ENCODE measurements at places on chromosomes 1 and 21.

DNA sequence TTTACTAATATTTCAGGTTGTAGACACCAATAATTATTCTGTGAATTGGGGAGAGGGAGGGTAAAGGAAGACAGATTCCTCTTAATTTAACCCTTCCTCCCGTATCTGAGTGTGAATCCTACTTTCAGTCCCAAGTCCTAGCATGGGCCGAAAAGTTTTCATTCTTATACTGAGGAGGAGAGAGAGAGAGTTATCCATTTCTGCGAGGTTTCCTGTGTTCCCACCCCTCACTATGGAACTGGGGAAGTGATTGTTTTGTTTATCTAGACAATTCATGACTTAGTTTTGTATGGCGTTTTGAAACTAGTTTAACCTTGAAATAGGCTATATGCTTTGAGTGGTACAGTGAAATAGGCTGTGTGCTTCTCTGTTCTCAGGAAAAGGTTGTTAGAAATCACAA is 134.0 kb upstream of the DPYD start:
- no peak for DNase-seq

GRCh38 chr1:246437961-246438360 is 69.1 kb downstream of the SMYD3 start:
- no peak for DNase-seq

DNA sequence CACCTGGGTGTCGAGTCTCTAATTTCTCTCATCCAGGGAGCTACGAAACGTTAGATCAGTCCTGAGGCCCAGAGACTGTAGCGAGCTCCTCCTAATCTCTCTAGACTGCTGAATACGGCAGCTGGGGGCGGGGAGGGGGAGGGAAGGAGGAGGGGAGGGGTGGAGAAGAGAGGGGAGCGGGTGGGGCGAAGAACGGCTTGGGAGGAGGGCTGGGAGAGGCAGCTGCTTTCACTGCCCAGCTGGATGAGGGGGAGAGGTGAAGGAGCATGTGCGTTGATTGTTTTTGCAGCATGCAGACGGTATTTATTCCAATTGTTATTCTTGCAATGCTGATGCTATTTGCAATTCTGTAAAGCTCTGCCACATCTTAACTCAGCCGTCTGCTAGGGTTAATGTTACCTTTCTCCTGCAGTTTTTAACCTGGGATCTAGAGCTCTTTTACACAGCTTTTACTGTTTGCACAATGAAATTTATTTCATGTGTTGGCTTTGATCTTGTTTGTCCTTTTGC is 790 bp downstream of the DNAJC6 start:
- DNase-seq, result no peak

DNA sequence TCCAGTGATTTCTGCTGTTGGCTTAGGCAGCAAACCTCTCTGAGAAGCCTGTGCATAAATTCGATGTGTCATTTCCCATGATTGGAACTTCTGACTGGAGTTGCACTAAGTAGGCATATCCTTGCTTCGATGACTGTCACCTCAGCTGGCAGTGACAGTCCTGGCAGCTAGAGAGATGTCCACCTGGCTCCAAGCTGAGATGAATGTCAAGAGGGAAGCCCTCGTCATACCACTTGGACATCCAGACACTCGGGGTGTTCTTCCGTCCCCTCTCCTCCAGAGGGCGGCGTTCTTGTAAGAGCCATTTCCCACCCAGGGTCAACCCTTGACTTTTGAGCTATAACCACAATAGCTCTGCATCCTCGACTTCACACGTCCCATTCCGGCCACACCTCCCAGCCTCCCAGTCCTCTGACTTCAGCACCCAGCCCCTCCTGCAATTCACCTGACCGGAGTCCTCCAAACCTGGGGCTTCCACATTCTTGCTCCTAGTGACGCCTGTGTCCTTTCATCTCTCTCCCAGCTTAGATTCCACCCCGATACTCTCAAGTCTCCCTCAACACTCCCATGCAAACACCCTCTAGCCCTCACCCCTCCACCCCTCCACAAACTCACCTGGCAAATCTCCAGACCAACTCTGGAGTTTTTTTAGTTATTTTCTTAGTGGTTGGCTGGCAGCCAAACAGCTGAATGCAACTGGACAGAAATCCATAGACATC is 17.3 kb downstream of the CA6 start:
- DNase-seq, result no peak

DNA sequence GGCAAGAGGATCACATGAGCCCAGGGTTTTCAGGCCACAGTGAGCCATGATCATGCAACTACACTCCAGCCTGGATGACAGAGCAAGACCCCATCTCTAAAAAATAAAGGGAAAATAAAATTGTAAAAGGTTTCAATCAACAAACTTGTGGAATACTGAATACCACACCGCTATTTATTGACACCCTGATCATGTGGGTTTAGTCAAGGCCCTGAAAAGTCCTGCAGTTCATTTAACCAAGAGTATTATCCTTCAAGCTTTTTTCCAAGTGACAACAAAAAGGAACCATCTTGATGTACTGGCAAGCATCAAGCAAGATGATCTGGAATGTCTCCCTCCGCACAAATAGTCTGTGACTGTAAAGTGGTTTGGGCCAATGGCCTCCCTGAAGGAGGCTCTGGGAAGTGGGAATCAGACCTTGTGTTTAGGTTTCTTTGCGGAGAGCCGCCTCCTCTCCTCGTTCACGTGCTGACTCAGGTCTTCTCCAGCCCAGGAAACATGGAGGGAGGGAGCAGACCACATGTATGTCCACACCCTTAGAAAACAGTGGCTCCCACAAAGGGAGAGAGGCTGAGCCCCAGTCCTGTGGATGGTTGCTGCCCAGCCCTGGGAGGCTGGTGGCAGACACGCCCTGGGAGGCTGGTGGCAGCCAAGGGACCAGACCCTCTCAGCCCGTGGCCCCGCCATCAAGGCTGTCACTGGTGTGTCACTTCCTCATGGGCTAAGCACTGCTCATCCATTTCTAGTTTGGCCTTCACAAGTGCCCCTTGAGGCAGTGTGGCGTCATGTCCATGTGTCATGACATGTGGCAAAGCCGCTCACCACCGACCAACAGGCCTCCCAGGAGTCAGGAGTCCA is 56.7 kb downstream of the RIPK4 start:
- no peak for DNase-seq

DNA sequence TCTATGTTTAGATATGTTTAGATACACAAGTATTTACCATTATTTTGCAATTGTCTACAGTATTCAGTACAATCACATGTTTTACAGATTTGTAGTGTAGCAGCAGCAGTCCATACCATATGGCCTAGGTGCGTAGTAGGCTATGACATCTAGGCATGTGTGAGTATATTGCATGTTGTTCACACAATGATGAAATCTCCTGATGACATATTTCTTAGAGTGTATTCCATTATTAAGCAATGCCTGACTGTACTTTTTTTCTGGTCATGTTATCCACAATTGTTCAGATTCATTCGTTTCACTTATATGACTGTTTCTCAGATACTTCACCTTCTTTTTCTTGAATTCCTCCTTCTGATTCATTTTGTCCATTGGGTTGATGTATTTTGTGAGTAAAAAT is 9.9 kb upstream of the BACE2 start:
- no peak for DNase-seq
